ENCODE measurements at places on chromosomes 13 and 19. TPM values are rescaled to one million over a fixed set of nuclear protein-coding genes. Genes with fewer than 3 reads are reported as not detected.

DNA sequence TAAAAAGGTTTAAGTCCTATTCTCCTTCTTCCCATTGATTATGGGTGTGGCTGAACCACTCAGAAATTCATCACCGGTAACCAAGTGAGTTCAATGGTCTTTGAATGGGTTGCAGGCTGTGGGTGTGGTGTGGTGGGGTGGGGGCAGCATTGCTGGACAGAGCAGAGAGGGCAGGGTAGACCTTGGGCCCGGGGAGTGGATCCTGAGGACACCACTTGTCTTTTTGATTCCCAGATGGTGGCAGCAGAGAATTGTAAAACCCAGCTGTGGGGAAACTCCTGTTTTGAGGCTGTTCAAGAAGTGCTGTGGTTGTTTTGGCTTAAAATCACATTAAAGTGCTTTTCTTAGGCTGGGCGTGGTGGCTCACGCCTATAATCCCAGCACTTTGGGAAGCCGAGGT lies 45.8 kb upstream of the RGCC start:
- DNase-seq, result no peak

- no peak for DNase-seq
Observed at GRCh38 chr19:46413262-46414031, at the start of gene CCDC8. TSS of gene CCDC8 (minus strand) at chr19:46413564. CDS start at chr19:46412810, 754 bp downstream.

DNA sequence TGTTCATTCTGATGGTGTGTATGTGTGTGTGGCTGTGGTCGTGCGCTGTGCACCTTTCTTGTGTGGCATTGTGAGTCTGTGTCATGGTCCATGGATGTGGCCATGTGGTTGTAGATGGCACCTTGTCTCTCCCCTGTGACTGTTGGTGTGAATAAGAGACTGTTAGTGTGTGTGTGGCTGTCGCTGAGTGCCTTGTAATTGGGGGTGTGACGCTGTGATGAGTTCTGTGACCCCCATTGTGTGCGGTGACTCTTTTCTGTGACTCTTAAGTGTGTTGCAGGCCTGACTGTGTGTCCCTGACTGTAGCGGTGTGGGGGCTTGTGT lies 804 bp downstream of the PLPPR2 start:
- no peak for DNase-seq

DNA sequence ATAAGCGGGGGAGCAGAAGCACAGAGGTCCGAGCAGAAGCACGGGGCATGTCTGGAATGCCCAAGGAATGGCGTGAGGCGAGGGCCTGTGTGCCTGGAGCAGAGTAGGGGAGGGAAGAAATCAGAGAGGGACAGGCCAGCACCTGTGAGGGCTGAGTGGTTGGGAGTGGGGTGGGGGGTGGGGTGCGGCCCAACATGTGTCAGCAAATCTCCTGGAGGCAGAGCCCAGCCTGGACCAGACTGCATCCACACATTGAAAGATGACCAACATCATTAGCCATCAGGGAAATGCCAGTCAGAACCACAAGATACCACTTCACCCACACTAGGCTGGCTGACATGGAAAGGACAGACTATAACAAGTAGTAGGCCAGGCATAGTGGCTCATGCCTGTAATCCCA lies 11.2 kb downstream of the CLASRP start:
- peak; percentile 28 for DNase-seq

Gene MEX3D
- polyA plus RNA-seq, result 5.9 TPM

Gene TNFSF13B
- 1.1 TPM for polyA plus RNA-seq

All from keratinocyte (primary cell).